NCI-H524 treated with DMSO at 0.1 percent for 48 hours (cell line): ENCODE measurements at places on chromosomes 6 and 20.

DNA sequence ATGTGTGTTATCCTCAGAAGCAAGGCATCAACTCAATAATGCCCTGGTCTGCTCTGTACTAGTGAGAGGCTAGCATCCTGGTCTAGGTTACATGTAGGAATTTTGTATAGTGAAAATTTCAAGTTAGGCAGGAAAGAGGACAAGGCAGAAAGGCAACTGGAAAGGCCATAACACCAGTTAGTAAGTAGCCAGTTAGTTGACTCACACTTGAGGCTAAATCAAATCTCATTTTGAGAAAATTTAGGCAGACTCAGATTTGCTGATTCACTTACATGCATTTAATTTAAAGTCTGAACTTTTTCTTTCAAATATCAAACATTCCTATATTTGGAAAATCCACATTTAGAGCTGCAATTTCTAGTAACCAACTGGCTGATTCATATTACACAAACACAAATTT, 184.5 kb upstream of the TCF21 start:
- no peak for DNase-seq

- DNase-seq, result no peak
These were observed 15.2 kb upstream of the AMD1 start for GRCh38 chr6:110859335-110859792.

GRCh38 chr6:125077453-125077852, 76.1 kb upstream of the TPD52L1 start:
- DNase-seq, result no peak

DNA sequence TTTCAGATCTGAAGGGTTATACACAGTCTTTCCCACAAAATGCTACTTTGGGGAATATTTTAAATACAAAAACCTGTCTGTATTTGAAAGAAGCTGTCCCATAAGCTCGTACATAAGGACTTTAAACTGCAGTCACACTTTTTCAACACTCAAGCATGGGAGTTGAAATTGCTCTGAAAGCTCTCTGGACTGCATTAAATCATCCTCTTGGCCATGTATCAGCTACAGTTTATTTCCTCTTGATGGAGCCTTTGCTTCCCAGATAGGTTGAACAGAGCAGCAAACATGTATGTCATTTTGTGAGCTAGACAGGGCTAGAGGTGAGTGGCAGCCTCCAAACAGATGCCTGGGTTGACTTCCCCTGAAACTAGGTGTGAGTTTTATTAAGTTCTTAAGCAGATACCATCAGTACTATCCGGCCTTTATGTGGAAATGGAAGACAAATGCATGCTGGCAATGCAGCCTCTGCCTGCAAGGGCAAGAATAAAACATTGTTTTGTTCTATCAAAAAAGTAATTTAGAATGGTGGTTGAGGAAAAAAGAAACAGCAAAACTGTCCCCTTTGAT, 105.9 kb upstream of the ENPP5 start:
- no peak for DNase-seq
